Activated T-cell treated with anti-CD3 and anti-CD28 coated beads, Interleukin-2, amount 50 U/mL, for 72 hours (primary cell): ENCODE measurements at places on chromosomes 7 and 10.
A peak's percentile ranks its signal among the peaks of the same experiment; 100 is the strongest.

GRCh38 chr7:89335490-89335889, 540.0 kb upstream of the TEX47 start:
- no peak for DNase-seq

DNA sequence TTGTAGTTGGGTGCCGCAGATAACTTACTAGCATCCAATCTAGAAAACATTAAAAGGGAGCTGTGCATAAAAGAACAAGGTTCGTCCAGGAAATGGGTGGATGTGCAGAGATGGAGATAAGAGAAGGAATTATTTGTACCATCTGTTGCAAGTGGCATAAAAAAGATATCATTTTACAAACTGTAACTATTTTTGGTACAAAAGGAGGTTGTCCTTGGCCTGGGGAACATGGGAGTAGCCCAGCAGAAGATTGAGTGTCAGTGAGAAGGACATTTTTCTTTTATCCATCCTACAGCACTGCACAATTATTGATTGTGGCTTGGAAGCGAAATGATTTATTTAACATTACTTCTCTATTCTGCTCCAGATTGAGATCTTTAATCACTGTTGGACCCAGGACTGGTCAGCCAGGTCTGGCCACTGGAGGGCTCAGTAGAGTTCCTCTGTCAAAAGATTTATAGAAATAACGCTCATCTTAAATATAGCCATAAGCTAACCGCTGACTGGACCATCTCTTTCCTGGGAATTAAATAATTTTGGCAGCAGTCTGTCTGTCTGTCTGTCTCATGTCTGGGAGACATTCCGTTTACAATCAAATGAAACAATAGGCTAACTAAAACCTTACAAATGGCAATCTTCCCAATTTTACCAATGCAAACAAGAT, 254.1 kb downstream of the KIAA1217 start:
- no peak for DNase-seq

DNA sequence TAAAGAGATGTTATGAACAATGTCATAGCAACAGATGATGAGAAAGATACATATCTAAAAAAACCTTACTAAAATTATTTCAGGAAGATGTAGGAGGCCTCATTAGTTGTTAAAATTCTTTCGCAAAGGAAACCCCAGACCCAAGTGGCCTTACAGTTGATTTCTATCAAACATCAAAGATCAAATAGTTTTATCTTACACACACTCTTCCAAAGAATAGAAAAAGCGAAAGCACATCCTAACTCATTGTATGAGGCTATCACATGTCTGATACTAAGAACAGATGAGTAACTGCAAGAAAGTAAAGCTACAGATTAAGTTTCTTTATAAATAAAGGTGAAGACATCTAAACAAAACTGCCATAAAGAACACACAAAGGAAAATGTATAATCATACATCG, 82.9 kb upstream of the GDF10 start:
- DNase-seq: no peak

- no peak for DNase-seq
Measured at GRCh38 chr7:150675714-150676113, 9.8 kb upstream of the GIMAP2 start.

- DNase-seq: no peak
Measured at GRCh38 chr10:9792181-9792580, 1225.5 kb upstream of the CELF2 start.

DNA sequence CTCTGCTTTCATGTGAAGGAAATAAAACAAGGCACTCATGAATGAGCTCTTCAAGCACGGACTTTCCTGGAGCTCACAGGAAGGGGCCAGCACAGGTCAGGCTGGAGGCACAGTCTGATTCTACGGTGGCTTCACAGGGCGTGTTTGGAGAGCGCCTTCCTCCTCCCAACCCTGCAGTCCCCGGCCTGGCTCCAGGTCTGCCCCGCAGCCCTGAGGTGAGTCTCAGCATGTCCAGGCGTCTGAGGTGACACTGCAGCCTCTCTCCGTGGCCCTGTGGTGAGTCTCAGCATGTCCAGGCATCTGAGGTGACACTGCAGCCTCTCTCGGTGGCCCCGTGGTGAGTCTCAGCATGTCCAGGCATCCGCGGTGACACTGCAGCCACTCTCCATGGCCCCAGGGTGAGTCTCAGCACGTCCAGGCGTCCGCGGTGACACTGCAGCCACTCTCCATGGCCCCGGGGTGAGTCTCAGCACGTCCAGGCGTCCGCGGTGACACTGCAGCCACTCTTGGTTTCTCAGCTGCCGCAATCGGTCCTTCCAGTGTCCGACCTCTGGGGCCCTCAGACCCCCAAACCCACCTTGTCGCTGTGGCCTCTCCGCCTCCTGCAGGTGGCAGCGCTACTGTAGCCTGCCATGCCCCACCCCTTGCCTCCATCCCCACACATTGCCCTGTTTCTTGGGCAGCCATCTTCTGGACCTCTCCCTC, 381.7 kb downstream of the DNAJB6 start:
- DNase-seq: no peak

GRCh38 chr7:159030490-159031134, 114.1 kb downstream of the VIPR2 start:
- peak; percentile 35 for DNase-seq

DNA sequence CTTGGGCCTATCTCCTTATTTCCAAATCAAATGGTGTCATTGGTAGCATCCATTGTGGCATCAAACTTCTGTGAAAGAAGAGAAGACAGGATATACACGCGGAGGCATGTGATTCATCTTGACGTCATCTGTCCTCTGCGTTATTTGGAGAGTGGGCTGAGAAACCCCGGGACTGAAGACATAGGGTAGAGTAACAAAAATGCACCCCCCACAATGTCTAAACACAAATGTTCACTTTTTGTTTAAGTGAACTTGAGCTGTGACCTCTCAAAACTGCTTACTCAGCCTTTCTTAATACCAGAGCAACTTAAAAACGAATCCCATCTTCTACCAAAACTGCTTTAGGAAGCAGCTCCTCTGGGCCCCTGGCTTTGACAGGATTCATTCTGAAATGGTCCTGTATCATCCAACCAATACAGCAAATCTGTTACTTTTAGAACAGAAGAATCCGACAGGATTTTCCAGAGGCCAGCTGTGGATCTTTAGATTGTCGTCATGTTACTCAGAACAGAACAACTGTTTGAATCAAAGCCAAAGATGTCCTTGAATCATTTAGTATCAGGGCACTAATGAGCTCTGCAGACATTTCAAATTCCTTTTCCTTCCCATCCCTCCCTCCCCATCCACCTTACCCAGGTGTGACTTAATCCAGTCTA, 438.1 kb downstream of the SUGCT start:
- DNase-seq: no peak

GRCh38 chr7:92714767-92715166, 121.6 kb downstream of the CDK6 start:
- DNase-seq: no peak

GRCh38 chr10:111137007-111137406, 60.2 kb downstream of the ADRA2A start:
- no peak for DNase-seq

DNA sequence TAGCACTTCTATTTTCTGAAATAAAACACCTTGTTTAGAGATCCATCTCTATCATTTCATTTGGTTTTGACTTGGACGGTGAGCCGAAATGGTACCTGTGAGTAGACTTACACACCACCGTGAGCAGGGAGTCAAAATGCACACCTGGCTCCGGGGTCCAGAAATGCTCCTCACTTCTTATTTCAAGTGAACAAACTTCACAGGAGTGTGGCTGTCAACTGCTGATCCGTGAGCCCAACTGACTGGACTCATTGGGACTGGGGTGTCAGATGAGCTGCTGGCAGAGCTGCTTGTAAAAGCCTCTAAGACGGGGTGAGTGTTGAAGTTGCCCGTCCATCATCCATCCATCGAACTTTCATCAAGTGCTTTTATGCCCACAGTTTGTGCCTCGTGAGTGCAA, 435.5 kb downstream of the GLRX3 start:
- DNase-seq: no peak

- no peak for DNase-seq
Measured at GRCh38 chr10:86077871-86078638, 288.5 kb downstream of the GRID1 start.

DNA sequence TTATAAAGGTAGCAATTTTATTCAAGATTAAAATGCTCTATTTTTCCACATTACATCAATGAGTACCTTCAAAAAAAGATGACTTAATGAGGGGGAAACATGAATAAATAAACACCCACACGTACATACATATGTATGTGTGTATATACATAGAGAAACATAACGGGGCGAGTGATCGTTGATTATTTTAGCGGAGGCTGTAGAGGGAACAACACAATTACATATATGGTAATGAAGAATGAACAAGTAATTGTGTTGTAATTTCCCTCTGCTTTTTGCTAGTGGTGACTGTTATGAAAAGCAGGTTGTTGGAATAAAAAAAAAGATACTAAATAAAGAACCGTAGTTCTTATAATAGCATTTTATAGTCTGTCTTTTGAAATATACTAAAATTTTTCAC, 63.2 kb downstream of the CACNB2 start:
- DNase-seq: no peak

DNA sequence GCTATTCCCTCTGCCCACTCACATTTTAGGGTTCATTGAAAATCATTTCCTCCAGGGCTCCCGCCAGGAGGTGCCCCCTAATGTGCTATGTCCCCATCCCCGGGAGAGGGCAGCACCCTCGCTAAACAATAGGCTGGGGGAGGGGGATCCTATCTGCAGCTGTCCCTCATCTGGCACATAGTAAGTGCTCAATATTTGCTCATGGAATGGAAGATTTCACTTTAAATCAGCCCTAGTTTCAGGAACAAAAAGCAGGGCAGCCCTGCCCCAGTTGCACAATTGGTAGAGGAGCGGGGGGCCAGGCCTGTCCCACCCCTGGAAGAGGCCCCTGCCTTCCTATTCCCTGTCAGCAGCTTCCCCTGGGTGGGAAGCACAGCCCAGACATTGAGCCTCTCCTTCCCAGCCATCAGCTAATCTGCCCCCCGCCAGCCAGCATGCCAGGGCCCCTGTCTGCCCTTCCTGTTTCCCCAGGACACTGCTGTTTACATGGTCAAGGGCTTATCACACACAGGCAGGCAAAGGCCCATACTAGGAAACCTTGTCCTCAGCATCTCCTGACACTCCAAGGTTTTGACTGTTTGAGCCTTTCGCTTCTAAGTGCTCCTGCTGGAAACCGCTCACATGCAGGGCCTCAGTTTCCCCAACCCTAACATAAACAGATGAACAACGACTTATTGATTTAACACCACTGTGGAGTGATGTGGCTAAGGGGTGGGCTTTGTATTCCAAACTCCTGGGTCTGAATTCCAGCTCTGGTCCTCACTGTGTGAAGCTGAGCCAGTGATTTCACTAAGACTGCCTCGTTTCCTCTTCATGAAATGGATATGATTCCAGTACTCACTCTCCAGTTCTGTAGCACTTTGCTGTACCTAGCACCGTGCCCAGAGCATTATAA, 130.7 kb upstream of the ZMIZ1 start:
- DNase-seq: peak; percentile 16

DNA sequence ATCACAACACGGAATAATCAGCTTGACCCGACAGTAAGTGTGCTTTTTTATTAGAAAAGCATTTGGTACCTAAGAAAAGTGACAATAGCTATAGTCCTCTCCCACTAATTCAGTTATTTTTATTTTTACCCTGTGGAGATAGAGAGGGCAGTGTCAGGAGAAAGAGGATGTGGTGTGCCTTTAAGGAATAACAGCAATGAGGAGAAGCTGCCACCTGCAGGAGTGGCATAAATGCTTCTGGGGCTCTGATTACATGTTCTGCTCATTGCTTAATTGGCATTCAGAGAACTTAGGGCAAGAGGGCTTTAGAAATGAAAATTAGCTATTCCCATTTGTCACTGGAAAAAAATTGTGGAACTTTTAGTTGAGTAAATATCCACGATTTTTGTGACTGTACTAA, 60.1 kb downstream of the DENND11 start:
- no peak for DNase-seq

DNA sequence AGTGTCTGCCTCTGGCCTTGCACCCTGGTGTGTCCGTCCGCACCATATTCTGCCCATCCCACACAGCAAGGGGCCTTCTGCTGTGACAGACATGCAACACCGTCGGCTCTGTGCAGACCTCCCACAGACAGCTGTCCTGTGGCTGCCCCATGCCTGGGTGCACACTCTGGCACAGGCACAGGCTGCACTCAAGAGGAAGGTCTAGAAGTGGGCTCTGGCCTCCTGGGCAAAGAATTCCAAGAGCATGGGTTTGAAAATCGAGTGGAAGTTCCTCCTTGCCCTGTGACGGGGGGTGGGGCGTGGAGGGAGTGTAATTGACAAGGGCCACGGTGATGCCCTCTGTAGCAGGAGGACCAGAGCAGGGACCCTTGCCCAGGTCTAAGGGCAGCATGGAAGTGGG, 4.3 kb upstream of the LOXL4 start:
- DNase-seq: no peak

DNA sequence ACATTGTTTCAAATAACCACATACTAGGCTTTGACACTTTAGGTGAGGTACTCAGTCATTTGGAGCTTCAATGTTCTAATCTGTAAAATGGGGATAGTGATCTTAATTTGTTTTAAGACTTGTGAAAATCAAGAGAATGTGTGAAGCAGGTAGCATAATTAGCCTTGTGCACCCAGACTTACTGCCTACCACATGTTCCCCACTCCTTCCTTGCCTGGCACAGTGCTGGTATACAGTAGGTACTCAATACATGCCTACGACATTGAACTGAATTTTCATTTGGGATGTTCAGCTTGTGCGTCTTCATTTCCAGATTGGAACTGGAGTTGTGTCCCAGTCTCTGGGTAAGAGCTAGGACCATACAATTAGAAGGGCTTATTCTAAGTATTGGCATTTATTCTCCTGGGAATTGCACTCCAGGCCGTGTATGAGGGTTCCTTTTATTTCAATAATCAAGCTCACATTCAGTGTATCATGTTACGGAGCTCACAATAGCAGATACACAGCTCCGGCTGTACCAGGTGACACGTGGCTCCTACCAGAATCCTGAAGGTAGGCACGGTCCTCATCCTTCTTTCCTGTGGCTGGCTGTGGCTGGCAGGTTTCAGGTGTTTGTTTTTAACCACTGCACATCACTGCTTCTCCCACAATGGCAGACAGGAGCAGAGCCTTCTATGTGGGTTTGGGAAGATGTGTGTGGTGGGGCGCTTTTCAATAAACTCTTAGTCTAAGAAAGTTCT, 109.4 kb upstream of the PDCD4 start:
- no peak for DNase-seq

GRCh38 chr10:12533151-12533550, 183.8 kb downstream of the CAMK1D start:
- DNase-seq: no peak

DNA sequence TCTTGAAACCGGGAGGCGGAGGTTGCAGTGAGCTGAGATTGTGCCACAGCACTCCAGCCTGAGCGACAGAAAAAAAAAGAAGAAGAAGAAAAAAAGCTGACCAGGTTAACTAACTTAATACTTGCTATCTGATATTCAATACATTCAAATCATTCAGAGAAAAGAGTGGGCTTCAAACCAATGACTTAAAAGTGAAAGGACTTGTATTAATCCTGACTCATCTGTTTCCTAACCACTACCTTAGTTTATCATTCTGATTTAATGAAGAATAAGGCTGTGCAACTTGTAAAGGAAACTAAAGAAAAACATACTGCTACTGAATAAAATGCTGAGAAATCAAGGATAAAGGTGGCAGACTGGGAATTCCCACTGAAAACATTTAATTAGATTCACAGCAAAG, 128.4 kb downstream of the NRBF2 start:
- DNase-seq: no peak
